Left renal pelvis (tissue), 4 donors: ENCODE measurements at places on chromosomes 3 and 15.

- no peak for DNase-seq
These were observed 16.8 kb downstream of the MEF2A start for GRCh38 chr15:99582508-99582960.

DNA sequence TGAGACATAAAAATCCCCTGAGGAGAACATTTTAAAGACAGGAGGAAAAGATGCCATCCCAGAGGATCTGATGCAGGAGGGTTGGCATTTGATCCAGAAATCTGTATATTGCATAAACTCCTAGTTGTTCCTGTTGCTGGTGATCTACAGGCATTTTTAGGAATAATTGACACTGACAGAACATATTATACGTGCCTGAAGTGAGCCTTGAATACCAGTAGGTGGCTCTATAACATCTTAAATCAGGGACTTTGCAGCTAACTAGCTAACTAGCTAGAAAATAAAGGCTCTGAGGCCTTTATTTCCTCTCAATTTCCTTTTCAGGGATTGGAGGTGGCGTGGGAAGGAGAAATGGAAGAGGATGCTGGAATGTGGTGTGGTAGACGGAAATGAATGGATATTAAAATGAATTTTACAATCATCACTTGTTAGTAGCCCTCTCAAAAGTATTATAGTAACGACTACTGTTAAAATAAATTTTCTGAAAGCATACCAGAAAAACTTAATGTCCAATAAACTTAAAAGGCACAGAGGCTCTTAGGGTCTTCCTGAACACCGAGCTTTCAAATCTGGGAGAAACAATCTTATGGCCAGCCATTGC lies 73.8 kb upstream of the ZBED2 start:
- no peak for DNase-seq

DNA sequence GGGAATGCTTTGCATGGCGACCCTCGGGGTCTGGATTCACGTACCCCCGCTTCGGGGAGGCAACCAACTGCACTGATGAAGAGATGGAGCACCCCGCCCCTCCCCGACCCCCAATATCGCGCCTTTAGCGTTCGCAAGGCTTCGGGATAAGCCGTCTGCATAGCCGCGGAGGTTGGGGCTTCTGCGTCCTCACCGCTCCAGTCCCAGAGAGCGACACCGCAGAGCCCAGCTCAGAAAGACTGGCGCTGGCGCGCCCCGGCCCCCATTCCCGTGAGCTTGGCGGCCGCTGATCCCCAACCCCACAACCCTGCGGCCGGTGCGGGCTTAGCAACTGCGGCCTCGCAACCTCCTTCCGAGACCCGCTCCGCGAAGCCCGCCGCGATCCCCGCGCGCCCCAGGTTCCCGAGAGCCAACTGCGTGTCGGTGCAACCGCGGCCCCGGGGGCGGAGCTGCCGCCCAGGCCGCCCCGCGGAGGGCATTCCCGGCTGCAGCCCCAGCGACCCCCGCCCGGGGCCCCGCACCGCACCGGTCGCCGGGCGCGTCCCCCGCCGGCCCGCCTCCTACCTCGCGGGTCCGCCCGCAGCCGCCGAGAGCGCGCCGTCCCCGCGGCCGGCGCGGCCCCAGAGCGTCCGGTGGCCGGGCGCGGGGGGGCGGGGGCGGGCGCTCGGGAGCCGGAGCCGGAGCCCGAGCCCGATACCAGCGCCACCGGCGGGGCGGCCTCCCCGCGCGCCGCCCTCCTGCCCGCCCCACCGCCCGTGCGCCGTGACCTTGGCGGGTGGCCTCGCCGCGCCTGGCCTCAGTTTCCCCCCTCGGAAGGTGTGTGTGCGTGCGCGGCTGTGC lies 79.5 kb downstream of the IQSEC1 start:
- no peak for DNase-seq

GRCh38 chr3:79016587-79017376 lies 751.0 kb downstream of the ROBO1 start:
- no peak for DNase-seq

GRCh38 chr3:53259427-53260259 lies 3.8 kb upstream of the TKT start:
- no peak for DNase-seq

GRCh38 chr3:17130956-17131355 lies 246.2 kb downstream of the PLCL2 start:
- DNase-seq = no peak

- DNase-seq = no peak
These were observed 9.1 kb upstream of the INO80 start for GRCh38 chr15:41125063-41125669.

DNA sequence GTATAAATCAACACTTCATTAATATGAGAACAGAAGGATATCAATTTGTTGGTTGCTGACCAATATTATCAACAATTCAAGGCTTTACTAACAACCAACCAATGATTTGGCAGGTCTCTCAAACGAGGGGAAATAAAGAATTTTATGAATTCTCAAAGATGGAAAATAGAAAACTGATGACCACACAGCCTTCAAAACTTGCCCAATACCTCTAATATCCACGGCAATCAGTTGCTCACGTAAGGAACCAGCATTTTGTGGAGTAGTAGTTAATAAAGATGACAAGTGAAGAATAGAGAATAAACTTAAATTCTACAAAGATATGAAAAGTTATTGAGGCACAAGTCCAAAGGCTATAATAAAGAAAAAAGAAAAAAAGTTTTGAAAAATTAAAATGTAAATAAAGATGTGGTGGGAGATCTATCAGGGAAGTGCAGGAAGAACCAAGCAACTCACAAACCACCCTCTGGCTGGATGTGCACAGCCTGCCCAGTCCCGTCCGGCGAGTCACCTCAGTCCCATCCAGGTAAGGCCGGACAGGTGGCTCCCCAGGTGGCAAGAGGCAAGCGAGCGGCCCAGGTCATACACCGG lies 808 bp downstream of the GK5 start:
- DNase-seq = peak; percentile 14

DNA sequence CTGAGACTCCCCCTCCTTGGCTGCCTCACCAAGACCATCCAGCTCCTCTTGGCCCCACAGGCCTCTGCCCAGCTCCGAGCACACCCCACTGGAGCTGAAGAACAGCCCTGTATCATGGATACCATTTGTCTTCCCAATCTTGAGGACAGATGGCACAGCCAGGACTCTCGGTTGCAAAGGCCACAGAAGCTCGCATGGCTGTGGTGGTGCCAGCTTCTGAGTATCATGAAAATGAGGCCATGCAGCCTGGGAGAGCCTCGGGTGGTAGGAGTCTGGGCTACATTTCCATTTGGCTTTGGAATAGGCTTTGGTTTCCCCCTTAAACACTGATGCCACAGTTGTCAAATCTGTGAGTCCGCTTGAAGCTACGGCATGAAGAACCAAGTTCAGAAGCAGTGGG lies 106.6 kb downstream of the SEMA5B start:
- no peak for DNase-seq

DNA sequence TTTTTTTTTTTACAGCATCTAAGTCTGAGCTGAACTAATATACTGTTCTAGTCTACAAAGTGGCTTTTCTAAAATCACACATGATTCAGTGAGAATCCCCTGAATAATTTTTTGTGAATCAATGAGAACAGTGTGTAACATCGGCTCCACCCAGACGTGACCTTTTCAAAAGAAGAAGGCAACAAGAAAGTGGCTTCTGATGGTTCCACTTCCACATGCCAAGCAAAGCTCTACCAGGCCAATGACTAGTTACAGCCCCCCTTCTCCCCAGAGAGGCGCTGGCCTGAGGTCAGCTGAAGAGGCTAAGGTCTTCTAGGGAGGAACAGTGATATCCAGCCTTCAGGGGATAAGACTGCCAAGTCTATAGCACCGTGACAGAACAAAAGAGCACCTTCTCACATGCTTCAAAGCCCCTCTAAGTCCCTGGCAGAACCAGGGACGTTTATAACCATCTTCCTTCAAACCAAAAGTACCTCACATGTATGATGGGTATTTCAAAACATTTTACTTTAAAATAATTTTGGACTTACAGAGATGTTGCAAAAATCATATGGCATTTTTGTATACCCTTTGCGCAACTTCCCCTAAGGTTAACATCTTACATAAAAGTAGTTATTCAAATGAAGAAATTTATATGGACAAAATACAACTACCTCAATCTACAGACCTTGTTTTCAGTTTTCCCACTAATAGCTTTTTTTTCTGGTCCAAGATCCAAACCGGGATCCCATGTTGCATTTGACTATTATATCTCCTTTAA lies 177.9 kb downstream of the OSBPL10 start:
- DNase-seq = no peak

GRCh38 chr3:49759226-49759625 lies 27.1 kb downstream of the IP6K1 start:
- no peak for DNase-seq

DNA sequence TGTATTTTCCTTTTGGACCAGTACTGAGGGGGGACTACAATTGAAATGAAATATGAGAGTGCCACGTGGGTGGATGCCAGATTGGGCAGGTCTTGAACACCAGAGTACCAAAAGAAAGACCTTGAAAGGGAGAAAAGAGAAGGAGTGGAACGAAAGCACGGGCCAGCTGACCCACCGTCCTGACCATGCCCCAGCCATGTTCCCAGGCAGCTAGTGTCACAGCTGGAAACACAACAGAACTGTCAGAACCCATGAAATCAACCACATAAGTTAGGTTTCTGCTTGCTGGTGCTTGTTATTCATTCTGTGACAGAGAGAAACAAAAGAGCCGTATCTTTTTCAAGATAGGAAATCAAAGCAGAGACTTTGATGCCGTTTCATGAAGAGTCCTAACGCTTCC lies 268.8 kb downstream of the MEX3B start:
- no peak for DNase-seq

DNA sequence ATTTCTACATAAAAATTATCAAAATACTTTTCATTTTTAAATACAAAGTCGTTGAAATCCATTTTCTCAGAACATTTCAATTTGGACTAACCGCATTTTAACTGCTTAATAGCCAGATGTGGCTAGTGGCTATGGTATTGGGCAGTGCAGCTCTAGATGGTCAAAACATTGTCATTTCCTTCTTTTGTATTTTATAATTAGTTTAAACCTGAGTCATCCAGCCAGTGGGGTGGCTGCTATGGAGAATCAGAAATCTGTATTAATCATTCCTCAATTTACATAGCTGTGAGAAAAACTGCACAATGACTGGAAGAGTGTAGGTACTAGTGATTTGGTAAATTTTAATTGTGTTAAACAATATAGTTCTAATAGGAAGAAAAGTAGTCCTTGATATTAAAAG lies 245.3 kb downstream of the PDZRN3 start:
- no peak for DNase-seq

DNA sequence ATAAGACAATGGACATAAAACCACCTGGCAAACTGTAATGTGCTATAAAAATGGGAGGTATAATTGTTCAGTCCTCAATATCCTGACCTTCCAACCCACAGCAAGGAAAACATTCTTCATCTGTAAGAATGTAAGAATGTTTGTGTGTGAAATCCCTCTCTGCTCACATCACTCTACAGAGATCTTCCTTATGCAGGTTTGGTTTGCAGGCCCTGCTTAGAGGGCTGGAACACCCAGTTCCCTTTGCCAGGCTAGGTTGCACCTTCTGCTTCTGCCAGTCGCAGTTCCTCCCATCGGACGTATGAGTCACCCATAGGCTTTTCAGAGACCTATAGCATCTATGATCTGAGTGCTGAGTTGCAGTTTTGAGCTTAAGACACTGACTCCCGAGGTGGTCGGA lies 24.1 kb upstream of the MINAR1 start:
- DNase-seq = no peak

DNA sequence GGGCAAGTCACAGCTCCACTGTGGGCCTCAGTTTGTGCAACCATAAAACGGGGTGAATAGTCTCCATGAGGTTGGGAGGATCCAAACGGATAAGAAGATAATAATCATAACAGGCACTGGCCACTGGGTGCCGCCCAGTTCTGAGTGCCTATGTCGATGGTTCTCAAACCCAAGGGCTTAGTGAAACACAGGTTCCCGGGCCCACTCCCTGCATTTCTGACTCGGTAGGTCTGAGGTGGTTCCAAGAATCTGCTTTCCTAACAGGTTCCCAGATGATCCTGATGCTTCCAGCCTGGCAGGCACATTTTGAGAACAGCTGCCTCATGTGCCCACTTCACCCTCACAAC lies 21.2 kb downstream of the ALS2CL start:
- DNase-seq = no peak

GRCh38 chr3:184600685-184601377 lies 39.2 kb downstream of the EPHB3 start:
- DNase-seq = no peak

GRCh38 chr15:80159301-80159700 lies 6.5 kb downstream of the FAH start:
- no peak for DNase-seq

GRCh38 chr3:191809326-191809949 lies 348.5 kb downstream of the PYDC2 start:
- DNase-seq = no peak

- peak; percentile 50 for DNase-seq
These were observed 277.2 kb downstream of the TBL1XR1 start for GRCh38 chr3:176919836-176920765.

DNA sequence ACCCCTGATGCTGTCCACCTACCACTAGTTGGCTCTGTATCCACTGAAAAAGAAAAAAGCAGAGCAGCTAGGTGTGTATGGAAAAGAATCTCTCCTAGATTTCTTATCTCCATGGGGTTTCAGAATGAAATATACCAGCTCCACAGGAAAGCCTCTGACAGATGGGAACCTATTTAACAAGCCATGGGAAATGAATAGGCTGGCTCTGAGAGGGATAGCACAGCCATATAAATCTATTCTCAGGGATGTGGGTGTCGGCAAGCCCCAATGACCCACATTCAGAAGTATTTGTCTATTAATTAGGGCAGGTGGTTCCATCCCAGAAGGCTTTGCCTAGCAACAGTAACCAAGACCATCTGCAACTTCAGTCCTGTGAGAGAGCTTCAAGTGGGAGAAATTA lies 694.1 kb downstream of the AGBL1 start:
- no peak for DNase-seq

DNA sequence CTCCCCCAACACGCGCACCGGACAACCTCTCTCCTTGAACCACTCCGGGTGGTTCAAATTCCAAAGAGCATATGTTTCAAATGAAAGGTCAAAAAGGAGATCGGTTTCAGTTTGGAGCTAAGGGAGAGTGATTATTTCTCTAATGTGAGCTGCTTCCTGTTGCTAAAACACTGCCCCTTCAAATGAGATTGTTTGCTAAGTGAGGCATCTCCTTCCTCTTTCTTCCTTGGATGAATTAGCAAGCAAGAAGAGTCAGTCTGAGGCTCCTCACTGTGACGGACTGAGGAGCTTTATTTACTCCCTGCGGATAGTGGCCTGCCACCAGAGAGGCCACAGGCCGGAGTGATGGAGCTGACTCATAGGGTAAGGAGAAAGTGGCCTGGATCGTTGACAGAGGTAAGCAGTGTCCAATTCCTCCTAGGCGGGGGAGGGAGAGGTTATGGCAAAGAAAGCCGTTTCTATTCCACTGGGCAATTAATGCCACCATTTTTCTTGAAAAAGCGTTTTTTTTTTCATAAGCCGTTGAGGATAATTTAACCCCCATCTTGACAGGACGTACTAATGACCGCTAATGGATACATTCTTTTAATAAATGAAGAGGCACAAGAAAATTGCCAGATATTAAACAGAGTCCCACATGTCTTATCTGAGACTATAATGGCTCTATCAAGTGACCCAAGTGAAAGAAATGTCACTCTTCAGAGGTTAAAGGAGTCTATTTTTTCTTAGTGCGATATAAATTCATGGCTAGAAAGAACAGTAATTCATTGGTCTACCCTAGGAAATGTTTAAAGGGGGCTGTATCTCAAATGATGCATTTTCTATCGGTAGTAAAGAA lies 167.0 kb upstream of the ANKRD28 start:
- DNase-seq = peak; percentile 19

GRCh38 chr3:186511245-186511644 lies 32.9 kb downstream of the CRYGS start:
- no peak for DNase-seq
